ENCODE measurements at places on chromosomes 2 and 18. TPM values are rescaled to one million over a fixed set of nuclear protein-coding genes. Genes with fewer than 3 reads are reported as not detected.

DNA sequence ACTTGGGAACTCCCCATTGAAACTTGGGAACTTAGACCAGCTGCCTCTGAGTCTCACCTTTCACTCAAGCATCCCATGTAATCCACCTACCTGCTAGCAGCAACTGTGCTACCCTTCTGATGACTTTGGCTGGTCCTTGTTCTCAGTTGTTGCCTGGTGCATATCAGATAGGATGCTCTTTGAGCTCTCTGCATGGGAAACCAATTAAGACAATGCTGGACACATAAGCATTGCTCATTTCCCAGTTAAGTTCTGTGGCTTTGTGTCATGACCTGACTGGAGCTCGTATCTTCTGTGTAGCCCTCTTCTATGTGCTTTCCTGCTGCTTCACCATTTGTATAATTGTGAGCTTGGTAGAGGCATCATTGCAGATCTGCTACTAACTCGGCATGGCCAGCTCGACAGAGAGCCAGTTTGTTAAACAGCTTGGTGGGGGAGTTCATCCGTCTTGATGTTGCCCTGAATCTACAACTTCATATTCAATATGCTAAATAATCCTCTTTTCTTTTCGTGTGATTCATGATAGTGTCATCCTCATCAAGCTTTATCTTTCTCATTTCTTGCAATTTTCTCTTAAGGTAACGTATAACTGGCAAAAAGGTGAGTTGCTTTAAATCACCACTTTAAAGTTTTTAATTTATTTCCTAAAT lies 447.5 kb upstream of the SLC14A2 start:
- H3K4me3 ChIP-seq: no peak overlapping the region
- no peaks in the 10 kb centered on the region for H3K4me1 ChIP-seq
- H3K36me3 ChIP-seq: no peaks in the 10 kb centered on the region
- H3K27me3 ChIP-seq: no peaks in the 10 kb centered on the region

- H3K4me3 ChIP-seq: no peak overlapping the region
These were observed 90.6 kb downstream of the FEZ2 start for GRCh38 chr2:36507408-36507812.

GRCh38 chr18:44750774-44751173 lies 70.1 kb downstream of the SETBP1 start:
- no peaks in the 10 kb centered on the region for H3K4me1 ChIP-seq
- H3K27ac ChIP-seq: no peak overlapping the region
- no peaks in the 10 kb centered on the region for H3K36me3 ChIP-seq
- H3K4me3 ChIP-seq: no peak overlapping the region
- H3K27me3 ChIP-seq: no peaks in the 10 kb centered on the region

Gene BABAM2
- 28.3 TPM for total RNA-seq

DNA sequence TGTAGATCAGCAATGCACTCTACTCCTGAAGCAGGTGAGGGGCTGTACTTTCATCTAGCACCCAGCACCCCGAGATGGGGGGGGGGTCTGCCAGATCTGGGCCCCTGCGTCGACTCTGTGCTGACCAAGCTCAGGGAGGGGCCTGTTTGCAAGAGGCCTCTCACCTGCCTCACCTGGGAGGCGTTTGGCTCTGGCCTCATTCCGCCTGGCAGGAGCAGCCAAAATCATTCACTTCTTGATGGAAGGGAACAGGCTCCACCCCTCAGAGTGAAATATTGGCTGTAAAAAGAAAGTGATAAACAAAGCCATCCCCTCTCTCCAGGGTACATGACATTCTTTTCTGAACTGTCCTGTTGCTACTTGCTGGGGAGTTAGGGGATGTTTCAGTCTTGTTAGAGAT lies 10.7 kb upstream of the IL1R2 start:
- H3K36me3 ChIP-seq: no peaks in the 10 kb centered on the region
- no peaks in the 10 kb centered on the region for H3K27me3 ChIP-seq
- DNase-seq: no peak
- H3K27ac ChIP-seq: peak overlapping the region; percentile 21
- H3K4me1 ChIP-seq: peaks cover 5% of the 10 kb centered on the region

GRCh38 chr2:215828528-215829184 lies 184.7 kb downstream of the MREG start:
- DNase-seq: no peak
- no peak overlapping the region for H3K27ac ChIP-seq
- no peaks in the 10 kb centered on the region for H3K27me3 ChIP-seq
- H3K4me3 ChIP-seq: no peak overlapping the region

DNA sequence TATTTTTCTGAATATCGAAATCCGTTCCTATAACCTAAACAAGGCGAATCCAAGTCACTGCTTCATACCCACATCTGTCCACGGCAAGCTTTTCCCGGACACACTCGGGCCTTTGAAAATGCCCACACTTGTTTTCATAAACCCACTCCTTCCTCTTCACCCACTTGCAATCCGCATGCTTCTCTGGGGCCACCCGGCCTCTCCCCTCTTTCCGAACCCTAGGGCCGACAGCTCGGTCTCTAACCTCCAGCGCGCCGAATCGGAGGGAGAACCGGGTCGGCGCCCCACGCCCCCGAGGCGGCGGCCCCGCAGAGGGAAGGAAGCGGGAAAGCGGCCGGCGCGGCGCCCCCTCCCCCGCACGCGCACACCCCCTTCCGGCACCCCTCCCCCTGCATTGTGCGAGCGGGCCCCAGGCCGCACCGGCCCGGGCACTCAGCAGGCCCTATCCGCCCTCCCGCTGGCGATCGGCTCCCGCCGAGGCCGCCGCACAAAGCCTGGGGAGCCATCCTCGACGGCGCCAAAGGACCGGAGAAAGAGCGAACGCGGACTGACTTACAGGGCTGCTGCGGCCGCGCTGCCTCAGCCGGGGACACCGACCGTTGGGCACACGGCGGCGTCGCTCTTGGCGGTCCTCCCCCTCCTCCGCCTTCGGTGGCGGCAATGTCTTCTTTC lies 467 bp downstream of the PUM2 start:
- no peaks in the 10 kb centered on the region for H3K27me3 ChIP-seq
- H3K4me3 ChIP-seq: peak overlapping the region; percentile 97
- H3K27ac ChIP-seq: peak overlapping the region; percentile 99
- DNase-seq: no peak
- peaks cover 13% of the 10 kb centered on the region for H3K36me3 ChIP-seq

Gene GCG
- total RNA-seq: not detected

GRCh38 chr18:61582202-61582710 lies 249.0 kb downstream of the CDH20 start:
- H3K4me3 ChIP-seq: peak overlapping the region; percentile 58
- H3K27me3 ChIP-seq: peaks cover 10% of the 10 kb centered on the region
- no peaks in the 10 kb centered on the region for H3K36me3 ChIP-seq

- no peak overlapping the region for H3K27ac ChIP-seq
- no peaks in the 10 kb centered on the region for H3K36me3 ChIP-seq
- no peak overlapping the region for H3K4me3 ChIP-seq
- no peak for DNase-seq
These were observed 507.6 kb upstream of the TNP1 start for GRCh38 chr2:217367464-217367863.

DNA sequence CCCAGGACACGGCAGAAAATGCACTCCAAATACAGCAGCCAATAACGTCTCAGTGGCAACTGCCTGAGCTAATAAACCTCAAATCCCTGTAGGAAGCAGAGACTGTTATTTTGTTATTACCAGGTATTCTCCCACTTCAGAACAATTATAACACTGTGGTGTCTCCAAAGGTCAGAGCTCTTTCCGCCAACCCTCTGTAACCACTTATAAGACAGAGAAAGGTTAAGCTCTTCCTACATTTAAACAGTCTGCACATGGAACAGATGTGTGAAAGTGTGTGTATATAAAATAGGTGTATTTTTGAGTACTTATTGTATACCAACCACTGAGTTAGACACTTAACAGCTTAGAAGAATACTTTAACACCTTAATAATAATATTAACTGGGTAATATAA lies 64.1 kb downstream of the FBXO15 start:
- DNase-seq: no peak
- no peak overlapping the region for H3K4me3 ChIP-seq
- no peaks in the 10 kb centered on the region for H3K4me1 ChIP-seq
- H3K27ac ChIP-seq: no peak overlapping the region
- no peaks in the 10 kb centered on the region for H3K36me3 ChIP-seq
- H3K27me3 ChIP-seq: no peaks in the 10 kb centered on the region
